CD4-positive, alpha-beta T cell treated with Interleukin-4 for 1 hour (primary cell): ENCODE measurements at places on chromosomes 7 and 10.

DNA sequence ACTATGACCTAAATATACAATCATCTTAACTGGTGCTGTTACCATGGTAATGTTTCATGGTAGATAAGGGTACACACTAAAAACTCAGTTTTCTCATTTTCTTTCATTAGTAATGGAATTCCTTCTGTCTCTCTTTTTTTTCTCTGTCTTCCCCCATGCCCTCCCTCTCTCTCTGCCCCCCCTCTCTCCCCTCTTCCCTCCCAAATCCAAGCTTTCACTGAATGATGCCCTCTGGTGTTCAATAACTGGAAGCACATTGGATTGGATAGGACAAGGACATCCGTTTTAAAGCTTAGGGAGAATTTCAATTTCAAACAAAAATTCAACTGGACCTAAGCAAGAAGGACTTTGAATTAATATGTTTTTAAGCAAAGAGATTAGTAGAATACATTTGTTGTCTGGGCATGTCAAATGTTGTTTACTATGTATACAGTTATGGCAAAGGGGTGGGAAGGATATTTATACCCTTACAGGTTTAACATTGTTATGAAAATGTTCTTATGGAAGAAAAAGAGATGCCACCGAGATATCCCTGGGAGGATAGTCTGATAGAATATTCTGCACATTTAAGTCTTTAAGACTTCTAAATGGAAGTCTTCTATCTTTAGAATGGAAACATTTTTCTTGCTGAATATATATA is 6.1 kb downstream of the CHRM2 start:
- no peak for DNase-seq

DNA sequence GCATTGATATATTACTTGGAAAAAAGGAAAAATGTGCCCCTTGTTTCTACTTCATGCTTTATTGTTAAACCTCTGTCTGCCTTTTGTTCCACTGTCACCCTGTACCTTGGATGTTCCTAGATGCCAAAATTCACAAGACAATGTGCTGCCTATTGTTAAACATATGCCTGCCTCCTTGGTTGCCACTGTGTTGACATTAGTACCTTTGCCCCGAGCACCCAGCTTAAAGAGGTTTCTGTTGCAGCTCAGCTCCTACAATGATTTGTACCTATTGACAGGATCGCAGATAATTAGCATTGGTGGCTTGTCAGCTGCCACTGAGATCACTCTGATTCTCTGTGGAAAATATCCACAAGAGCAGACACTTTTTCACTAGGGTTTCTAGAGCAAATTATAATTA is 188.0 kb downstream of the KCND2 start:
- no peak for DNase-seq

DNA sequence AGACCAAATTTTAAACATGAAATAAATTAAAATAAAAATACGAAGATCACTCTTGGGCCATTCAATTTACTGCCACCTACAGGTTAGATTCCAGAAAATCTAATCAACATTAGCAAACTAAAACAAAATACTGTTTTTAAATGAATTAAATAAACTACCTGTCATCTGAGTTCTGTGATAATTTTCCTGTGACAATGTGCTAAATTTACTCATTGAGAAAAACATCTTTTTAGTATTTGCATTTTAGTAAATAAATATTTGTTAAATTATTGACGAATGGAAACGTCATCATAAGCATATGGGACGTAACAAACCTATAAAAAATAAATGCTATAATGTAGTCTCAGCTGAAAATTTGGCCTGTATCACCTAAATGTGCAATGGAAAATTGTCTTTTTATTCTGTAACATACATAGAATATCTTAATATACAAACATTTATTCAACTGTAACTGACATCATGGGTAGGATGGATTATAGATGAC is 72.1 kb downstream of the ITGB8 start:
- no peak for DNase-seq

DNA sequence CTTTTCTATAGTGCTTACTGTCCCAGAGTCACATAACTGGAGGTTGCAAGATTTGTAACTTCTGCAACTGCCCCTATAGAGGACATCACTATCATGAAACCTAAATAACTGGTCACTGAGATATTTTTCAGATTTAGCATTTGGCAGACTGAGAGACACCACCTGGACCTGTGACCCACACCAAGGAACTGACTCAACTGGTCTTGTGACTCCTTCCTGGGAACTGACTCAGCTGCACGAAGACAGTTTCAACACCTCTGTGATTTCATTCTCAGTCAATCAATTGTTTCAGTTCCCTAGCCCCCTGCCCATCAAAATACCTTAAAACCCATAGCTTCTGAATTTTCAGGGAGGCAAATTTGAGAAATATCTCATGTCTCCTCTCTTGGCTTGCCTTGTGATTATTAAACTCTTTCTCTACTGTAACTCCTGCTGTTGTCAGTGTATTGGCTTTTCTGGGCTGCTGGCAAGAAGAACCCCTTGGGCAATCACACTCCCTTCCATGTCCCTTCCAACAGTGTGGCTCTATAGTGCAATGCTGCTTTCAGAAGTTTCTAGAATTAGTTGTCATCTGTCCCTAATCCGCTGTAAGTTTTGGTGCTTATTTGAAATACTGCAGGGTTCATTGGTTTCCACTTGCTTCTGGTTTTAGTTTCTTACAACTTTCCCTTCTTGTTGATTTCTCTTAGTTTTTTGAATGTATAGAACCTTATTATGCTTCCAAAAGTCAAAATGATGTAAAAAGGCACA is 127.8 kb upstream of the ADCY1 start:
- DNase-seq, result no peak

- no peak for DNase-seq
Measured at GRCh38 chr10:76022366-76022765, 590.9 kb downstream of the LRMDA start.

GRCh38 chr7:158646766-158647474 is 57.7 kb downstream of the NCAPG2 start:
- no peak for DNase-seq

GRCh38 chr7:22864855-22865601 is 42.4 kb upstream of the TOMM7 start:
- no peak for DNase-seq

DNA sequence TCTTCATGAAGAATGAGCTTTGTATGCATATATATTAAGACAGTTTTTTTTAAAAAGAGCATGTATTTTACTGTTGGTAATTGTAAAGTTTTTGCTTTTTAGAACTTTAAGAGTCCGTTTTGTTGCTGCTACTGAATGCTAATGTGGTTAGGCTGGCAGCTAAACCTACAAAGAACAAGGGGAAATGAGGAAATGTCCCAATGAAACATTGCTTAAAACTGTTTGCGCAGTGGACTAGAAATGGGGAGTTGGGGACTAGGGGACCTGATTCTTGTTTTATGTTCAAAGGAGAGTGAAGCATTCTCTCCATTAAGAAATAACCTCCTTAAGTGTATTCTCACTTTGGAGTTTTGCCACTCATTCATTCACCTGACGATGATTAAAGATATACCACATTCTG is 5.7 kb downstream of the NRF1 start:
- DNase-seq, result no peak

DNA sequence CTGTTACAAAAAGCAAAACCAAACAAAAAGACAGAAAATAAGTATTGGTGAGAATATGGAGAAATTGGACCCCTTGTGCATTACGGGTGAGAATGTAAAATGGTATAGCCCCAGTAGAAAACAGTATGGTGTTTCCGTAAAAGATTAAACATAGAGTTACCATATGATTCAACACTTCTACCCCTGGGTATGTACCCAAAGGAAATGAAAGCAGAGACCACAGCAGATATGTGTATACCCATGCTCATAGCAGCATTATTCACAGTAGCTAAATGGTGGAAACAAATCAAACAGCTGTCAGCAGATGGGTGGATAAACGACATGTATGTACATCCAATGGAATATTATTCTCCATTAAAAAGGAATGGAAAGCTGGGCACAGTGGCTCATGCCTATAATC is 42.4 kb downstream of the STARD3NL start:
- no peak for DNase-seq

- DNase-seq, result no peak
Measured at GRCh38 chr7:90266808-90267207, 21.8 kb downstream of the CFAP69 start.

- DNase-seq, result no peak
Measured at GRCh38 chr7:42432644-42433043, 195.6 kb upstream of the GLI3 start.
